ENCODE measurements at places on chromosomes 13 and 19. TPM values are rescaled to one million over a fixed set of nuclear protein-coding genes. Genes with fewer than 3 reads are reported as not detected.

DNA sequence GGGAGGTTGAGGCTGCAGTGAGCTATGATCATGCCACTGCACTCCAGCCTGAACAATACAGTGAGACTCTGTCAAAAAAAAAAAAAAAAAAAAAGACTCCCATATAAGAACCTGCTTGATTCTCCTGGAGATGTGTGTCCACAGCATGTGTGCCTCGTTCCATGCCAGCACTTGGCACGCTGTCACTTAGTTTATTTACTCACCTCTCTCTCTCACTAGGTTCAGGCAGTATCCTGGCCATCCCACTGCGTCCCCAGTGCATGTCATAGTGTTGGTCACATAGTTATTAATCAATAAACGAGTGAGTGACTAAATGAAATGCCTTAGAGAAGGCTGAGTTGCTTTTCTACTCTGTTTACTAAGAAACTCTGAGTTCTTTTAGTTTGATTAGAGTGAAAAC lies 79.1 kb upstream of the GPR12 start:
- DNase-seq: no peak

DNA sequence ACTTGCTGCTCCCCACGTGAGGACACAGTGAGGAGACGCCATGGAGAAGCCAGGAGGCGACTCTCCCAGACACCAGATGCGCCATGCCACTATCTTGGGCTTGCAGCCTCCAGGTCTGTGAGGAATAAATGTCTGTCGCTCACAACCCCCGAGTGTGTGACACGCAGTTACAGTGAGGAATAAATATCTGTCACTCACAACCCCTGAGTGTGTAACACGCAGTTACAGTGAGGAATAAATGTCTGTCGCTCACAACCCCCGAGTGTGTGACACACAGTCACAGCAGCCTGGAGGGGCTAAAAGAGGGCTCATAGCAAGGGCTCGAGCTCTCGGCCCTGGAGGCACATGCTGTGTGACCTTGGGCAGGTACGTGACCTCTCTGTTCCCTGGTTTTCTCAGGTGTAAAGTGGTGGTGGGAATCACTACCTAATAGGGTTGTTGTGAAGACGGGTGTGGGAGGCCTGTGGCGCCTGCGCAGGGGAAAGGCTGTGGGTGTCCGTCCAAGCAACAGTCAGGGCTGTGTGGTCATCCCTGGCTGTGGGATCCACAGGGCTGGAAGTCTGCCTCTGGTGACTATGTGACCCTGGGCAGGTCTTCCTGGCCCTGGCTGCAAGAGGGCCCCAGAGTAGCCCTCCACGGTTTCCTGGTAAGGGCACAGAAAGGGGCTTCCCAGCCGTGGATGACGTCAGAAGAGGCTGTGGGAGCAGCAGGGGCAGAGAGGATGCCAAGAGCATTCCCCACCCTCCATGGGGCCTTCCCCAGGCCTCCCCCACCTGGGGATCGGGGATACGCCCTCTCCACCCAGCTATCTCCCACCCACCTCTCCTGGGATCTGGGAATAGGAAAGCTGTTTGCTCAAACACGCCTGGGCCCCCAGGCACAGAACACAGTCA lies 77.7 kb downstream of the C1QTNF9 start:
- DNase-seq: no peak

RETN gene
- not detected for total RNA-seq

- DNase-seq: no peak
Observed at GRCh38 chr13:77415253-77416071, 88.6 kb upstream of the MYCBP2 start.

DNA sequence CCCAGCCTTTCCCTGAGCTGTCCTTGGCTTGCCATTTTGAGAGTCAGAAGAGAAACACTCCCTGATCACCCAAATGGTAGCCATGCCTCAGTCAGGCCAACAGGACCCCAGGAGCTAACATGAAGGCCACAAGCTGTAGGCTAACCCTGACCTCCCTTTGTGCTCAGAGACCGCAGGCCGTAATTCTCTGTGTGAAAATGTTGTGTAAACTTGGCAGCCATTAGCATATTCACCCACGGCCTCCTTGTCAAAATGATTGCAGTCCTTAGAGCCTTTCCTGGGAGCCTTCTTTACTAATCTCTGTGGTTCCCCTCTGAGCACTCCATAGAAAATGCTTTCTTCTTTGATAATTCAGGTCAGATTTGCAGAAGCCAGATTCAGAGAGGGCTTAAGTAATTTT lies 418.9 kb downstream of the COG6 start:
- peak; percentile 77 for DNase-seq

ICAM5 gene
- total RNA-seq: 0.07 TPM

A1BG gene
- total RNA-seq: 35.9 TPM

LACC1 gene
- total RNA-seq: 7.3 TPM

ANKRD27 gene
- total RNA-seq: 19.7 TPM

GRCh38 chr19:13044231-13044836 lies 49.1 kb downstream of the NFIX start:
- DNase-seq: peak; percentile 89

LMTK3 gene
- 6.2 TPM for total RNA-seq

DNA sequence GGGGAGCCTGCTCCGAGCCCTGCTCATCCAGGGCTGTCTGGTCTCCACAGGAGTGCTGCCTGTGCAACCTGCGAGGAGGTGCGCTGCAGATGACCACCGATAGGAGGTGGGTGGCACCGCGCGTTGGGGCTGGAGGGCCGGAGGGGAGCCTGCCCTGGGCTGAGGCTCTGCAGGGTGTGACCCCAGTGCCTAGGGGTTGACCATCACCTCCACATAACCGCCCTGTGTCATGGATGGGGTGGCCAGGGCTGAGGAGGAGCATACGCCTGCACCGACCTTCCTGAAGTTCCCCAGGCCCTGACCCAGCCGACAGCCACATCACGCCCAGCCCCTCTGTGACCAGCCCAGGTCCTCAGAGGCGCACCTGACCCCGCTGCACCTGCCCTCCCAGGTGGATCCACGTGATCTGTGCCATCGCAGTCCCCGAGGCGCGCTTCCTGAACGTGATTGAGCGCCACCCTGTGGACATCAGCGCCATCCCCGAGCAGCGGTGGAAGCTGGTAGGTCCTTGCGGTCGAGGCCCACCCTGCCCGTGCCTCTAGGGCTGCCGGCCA lies 168.7 kb downstream of the KDM4B start:
- no peak for DNase-seq

GRCh38 chr13:113488283-113488682 lies 2.2 kb downstream of the DCUN1D2 start:
- DNase-seq: no peak

GRCh38 chr19:33781996-33782395 lies 14.7 kb upstream of the KCTD15 start:
- DNase-seq: peak; percentile 37

TUBB4A gene
- total RNA-seq: 0.75 TPM

DNA sequence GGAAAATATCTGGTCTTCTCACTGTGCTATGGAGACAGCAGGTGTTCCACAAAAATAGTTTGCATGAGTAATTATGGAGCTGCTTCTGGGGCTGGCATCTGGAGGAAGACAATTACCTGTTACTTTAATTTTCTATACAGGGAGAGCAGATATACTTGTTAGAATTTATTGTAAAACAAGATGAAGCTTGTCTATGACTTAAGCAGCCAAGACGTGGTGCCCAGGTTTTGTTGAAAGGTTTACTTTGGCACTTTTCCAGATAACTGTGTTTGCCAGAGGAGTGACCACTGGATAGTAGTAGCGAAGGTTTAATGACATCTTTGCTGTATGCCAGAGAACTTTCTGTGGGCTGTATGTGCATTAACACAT lies 134.5 kb upstream of the KL start:
- no peak for DNase-seq
